ENCODE measurements at places on chromosomes 4 and X. TPM values are rescaled to one million over a fixed set of nuclear protein-coding genes. Genes with fewer than 3 reads are reported as not detected.

Gene TEX13D
- total RNA-seq: not detected

Gene ANK2
- total RNA-seq: 0.52 TPM

Gene ZNF141
- 3.2 TPM for total RNA-seq

Gene PTPN13
- total RNA-seq: 5.2 TPM

Gene CSN2
- not detected for total RNA-seq

Gene EFHC2
- total RNA-seq: 0.36 TPM

Gene FAM50A
- 123 TPM for total RNA-seq

Data from A549 treated with dexamethasone at 1 μM for 4 hours (cell line).